ENCODE measurements at places on chromosomes 5 and 9.

GRCh38 chr9:33101104-33101951 lies 24.9 kb upstream of the SMU1 start:
- no peak for DNase-seq

DNA sequence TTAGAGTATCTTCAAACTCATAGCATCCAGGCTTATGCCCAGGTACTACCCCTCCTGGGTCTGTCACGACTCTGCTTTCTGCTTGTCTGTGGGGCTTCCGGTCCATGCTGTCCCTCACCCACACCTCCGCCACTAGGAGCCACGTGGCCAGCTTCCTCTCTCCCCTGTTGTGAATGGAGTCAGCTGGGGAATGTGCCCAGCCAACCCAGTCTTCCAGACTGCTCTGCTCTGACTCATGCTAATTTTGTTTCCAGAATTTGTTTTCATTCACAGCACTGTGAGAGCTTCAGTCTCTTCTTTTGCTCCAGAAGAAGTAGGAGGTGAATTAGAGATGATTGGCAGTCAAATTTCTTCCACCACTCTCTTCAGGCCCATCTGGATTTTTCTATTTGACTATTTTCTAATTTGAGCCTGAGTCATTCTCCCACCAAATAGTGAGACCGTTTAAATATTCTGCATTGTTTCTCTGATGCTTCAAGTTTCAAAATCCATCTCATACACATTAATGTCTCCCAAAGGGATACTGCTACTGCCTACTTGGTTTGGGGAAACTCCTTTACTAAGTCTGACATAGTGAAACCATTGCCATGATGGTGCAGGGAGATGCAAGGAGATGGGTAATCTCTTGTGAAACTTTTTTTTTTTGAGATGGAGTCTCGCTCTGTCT lies 424.1 kb upstream of the KIF2A start:
- no peak for DNase-seq

GRCh38 chr5:23606927-23607326 lies 99.5 kb downstream of the PRDM9 start:
- no peak for DNase-seq

DNA sequence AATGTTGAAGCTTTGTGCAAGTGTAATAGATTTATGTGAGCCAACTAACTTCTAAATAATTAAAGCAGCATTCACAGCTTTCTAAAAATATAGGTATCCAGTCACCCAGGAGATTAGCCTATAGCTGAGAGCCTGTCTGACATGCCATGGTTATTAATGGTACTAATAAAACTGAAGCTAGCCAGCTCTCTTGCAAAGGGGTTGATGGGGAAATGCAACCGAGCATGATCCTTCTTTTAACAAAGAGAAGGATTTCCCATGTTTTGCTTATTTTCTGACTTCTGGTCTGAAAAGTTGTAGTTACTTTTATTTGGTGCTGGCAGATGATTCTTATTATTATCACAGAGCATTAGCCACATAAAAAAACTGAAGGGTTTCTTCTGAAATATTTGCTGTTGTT lies 488.7 kb upstream of the CYLC2 start:
- no peak for DNase-seq

DNA sequence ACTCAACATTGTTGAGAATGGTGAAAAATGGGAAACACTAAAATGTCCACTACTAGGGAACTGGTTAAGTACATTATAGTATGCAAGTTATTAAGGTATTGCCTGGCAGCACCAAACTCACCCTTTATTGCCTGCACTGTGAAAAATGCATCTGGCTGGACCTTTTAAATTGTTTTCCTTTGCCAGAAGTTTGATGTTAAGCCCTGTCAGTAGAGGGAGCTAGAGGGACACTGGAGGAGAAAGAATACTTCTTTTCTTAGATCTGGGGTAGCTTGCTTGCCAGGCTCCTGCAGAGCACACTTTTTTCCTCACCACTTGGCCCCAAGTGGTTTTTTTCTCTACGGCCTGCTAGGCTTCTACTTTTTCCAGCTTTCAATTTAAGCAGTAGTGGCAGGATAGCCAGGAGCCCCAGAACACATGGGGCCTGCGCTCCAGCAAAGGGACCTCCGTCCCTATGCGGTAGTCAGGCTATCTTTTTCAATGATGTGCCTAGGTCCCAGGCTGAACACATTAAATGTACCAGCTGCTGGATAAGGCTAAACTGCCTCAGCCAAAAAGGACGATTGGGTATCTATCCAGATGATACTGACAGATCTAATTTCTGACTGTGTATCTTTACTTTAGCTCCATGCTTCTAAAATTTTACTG lies 8.0 kb upstream of the HABP4 start:
- DNase-seq: no peak

GRCh38 chr9:4862506-4863250 lies 69.9 kb downstream of the RCL1 start:
- DNase-seq: no peak

- no peak for DNase-seq
Measured at GRCh38 chr5:43691275-43691674, 88.3 kb downstream of the NNT start.

DNA sequence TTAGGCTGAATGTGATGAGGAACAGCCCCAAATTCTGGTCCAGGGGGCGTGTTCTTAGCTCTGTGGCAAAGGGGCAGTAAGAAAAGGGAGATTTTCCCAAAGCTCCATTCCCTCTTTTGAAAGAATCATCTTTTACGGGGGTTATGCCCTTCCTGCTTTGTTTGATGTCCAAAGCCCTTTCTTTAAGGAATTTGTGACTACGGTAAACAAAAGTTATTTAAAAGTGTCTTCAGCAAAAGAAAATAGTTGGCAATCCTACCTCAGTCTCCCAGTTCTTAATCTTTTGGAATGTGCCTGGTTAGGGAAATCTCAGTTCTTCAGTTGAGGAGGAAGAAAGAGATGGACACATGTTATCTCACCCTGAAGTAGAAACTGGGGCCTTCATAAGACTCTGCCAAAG lies 24.4 kb upstream of the ARSI start:
- DNase-seq: no peak

DNA sequence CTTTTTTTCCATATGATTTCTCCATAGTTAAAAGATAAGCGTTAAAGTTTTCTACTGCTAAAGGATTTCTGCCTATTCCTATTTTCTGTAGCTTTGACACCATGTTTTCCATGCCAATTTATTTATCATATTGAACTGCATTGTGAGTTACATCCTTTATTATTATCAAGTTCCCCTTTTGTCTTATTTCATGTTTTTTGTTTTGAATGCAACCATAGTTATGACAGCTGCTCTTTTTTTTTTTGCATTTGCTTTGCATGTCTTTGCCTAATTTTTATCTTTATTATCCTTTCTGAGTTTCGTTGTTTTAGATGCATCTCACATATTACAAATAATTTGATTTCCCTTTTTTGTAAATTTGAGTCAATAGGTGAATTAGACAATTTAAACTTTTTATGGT lies 161.5 kb downstream of the DEPDC1B start:
- DNase-seq: no peak

DNA sequence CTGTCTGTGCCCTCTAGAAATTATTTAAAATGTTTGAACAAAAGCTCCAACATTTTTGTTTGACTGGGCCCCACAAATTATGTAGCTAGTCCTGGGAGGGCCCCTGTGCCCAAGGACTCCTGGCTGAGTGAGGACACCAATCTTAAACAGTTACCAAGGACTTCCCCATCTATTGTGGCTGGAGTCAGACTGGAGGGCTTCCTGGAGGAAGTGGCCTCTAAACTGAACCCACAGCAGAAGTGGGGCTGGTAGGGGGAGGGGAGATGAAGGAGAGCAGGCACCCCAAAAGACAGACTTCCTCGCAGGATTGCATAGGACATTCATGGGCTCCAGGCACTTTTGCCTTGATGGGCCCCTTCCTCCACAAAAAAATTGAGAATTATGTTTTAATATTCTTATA lies 8.1 kb downstream of the ADAMTS13 start:
- DNase-seq: no peak

GRCh38 chr9:121693388-121693670 lies 41.9 kb downstream of the DAB2IP start:
- no peak for DNase-seq

GRCh38 chr5:1746371-1747078 lies 53.1 kb downstream of the MRPL36 start:
- no peak for DNase-seq

All from stimulated activated CD8-positive, alpha-beta memory T cell treated with anti-CD3 and anti-CD28 coated beads, Interleukin-7, amount 100 ng/mL, for 1 hour (primary cell).